ENCODE measurements at places on chromosomes 2 and 18.

DNA sequence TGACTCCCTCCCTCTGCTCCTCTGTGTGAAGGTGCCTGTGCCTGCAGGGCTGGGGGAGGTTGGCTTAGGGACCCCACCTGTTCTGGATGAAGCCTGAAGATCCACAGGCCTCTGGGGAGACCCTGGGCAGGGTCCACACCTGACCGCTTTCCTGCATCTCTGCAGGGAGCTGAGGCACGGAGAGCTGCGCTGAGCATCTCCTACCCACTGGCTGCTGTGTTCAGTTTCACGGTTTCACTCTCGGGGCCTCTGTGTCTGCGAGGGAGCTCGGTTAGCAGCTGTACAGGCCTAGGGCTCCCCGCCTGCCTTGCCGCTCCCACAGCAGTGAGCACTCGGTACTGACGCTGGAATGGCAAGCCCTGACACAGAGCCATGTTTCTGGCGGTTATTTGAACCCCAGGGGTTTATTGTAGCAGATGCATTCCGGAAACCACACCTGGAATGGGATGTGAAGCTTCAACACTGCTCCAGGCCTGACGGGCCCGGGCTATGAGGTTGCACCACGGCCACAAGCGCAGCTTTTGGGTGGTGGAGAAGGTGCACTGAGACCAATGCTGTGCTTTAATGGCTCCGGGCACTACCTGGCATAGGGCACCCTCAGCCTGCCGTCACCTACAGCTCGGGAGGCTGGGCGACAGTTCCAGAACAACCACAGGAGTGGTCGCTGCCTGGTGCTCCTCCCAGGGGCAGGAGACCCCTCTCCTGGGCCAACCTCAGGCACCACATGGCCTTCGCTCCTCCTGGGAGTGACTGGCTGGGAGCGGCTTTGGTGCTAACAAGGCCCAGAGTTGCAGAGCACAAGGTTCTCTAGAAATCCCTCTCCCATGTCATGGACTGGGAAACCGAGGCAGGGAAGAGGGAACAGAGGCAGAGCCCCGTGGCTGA lies 257.9 kb downstream of the NDUFA10 start:
- no peak for DNase-seq

DNA sequence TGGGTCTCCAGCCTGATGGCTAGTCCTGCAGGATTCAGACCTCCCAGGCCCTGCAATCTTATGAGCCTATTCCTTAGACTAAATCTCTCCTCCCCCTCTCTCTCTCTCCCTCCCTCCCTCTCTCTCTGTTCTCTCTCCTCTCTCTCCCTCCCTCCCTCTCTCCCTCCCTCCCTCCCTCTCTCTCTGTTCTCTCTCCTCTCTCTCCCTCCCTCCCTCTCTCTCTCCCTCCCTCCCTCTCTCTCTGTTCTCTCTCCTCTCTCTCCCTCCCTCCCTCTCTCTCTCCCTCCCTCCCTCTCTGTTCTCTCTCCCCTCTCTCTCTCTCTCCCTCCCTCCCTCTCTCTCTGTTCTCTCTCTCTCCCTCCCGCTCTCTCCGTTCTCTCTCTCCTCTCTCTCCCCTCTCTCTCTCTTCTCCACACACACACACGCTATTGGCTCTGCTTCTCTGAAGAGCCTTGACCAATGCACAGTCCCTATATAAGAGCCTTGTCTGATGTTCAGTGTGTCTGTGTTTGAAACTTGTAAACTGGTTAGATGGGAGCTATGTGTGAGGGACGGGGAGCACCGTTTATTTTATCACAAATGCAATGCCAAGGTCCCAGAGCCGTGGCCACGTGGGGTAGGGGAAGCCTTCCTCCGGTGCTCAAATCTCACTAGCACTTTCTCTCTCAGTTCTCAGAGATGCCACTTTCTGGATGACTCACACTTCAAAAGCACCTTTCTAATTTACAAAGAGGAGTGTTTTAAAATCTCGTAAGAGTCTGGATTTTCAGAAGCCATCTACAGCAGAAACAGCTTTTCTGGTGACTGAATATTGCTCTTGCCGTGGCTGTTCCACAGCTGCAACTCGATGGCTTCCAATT lies 9.4 kb upstream of the PRLH start:
- no peak for DNase-seq

DNA sequence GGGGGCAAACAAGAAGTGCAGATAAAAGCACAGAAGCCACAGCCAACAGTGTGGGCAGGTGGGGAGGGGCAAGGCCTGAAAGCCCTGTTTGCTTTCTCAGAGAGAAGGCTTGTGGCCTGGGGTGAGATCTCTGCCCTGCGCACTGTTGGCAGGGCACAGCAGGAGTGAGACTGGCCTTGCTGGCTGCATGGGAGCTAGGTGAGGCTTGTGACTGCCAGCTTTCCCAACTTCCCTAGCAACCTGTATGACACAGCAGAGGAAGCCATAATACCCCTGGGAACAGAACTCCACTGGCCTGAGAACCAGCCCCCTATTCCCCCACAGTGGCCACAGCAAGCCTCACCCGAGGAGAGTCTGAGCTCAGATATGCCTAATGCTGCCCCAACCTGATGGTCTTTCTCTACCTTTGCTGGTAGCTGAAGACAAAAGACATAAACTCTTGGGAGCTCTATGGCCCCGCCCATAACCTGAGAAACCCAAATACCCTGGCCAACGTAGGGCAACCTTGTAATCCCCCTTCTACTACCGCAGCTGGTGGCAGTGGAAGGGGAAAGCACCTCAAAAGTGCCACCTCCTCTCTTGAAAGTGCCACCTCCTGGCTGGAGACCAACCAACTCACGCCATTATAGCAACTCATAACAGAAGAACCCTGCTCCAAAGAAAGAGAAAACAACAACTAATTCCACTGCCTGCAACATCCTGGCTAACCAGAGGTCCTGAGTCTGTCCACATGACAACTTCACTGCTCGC lies 44.4 kb downstream of the LCT start:
- no peak for DNase-seq

DNA sequence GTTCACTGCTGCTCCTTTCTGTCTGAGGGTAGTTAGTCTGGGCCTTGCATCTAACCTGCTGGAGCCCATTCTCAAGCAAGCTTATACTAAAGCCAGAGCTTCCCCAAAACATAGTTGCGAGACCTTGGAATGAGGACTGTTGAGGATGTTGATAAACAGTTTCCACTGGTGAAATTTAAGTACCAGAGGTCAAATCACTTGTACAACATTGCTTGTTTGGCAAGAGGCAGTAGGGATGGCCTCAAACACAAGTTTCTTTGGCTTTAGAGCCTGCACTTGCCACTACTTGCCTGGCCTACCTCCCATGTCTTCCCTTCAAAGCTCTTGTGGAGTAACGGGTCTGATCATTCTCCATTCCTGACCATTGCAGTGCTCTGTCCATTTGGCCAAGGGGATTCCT lies 262.7 kb downstream of the FHOD3 start:
- DNase-seq: no peak

GRCh38 chr2:144606466-144607095 lies 86.7 kb upstream of the ZEB2 start:
- no peak for DNase-seq
